ENCODE measurements at places on chromosomes 13 and 19.

DNA sequence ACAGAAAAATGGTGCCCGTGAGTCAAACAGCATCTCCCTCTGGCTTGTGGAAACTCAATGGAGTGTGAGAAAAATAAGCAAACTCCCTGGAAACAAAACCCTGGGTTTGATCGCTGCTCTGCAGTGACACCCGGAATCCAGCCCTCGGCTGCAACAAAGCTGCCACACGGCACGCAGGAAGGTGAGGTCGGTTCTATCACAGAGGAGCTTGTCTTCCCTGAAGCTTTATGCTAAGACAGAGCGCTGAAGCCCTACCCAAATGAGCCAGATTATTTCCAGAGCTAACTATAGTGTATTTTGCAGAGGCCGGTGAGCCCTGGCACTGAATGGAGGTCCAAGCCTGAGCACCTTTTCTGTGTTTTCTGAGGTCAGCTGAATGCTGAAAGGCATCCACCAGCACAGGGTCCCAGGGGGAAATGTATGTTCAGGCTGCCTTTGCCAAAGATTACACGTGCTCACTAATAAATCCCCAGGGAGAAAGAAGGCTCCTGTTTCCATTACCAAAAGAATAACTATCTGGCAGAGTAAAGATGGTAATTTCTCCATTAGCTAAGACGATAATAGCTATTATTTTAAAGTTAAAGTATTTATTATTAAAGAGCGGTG is 77.8 kb downstream of the TSHZ3 start:
- DNase-seq: no peak

- DNase-seq: peak; percentile 43
These were observed 749 bp downstream of the GATAD2A start for GRCh38 chr19:19405971-19406877.

GRCh38 chr13:20997301-20998161 is 63.9 kb downstream of the LATS2 start:
- DNase-seq: peak; percentile 75

DNA sequence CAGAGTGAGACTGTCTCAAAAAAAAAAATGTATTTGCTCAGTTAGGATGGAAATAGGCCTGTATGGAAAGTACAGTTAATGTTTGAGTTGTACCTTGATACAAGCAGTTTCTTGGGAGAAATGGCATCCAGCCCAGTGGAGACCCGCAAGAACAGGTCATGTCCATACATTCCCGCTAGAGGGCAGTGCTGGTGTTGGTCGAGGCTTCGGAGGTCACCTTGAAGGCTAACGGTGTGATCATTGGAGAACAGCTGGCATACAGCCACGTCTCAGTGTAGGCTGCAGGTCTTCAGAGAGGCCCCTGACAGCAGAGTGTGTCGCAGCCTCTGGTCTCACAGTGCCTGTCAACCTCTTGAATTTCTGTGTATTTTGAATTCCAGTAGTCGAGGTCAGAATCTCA is 7.5 kb downstream of the ZNF610 start:
- DNase-seq: peak; percentile 25

DNA sequence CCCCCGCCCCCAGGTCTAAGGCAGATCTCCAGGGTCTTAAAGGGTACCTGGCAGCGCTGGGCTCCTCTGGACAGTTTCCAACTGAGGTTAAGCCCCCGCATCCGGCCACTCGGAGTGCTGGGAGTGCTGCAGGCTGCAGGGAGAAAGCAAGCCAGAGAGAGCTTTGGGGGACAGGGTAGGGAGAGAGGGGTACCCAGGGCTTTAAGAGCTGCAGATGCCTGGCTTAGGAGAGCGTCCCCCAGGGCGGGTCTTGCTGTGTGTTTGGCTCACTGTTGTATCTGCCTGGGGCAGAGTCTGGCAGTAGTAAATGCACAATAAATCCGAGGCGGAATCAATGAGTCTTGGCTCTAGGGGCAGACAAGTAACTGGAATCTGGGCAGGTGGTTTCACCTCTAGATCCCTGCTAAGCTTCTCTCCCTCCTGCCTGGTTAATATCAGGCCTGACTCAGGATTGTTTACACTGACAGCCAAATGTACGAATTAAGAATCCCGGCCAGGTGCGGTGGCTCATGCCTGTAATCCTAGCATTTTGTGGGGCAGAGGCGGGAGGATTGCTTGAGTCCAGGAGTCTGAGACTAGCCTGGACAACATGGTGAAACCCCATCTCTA is 798 bp upstream of the COX6B2 start:
- no peak for DNase-seq

GRCh38 chr19:15101479-15102082 is 5.6 kb upstream of the SYDE1 start:
- peak; percentile 49 for DNase-seq

- peak; percentile 52 for DNase-seq
These were observed 4.0 kb upstream of the IRGC start for GRCh38 chr19:43711751-43712355.

GRCh38 chr13:78183732-78184131 is 265.1 kb upstream of the EDNRB start:
- no peak for DNase-seq

- peak; percentile 87 for DNase-seq
These were observed 67.5 kb downstream of the LATS2 start for GRCh38 chr13:20993661-20994440.

DNA sequence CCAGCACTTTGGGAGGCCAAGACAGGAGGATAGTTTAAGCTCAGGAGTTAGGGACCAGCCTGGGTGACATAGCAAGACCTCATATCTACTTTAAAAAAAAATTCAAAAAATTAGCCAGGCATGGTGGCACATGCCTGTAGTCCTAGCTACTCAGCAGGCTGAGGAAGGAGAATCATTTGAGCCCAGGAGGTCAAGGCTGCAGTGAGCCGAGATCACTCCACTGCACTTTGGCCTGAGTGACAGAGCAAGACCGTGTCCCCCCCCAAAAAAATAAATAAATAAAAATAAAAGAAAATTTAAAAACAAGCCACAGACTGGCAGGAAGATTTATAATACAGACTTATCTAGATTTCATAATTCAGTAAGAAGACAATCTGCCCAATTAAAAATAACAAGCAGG is 14.8 kb downstream of the PSPC1 start:
- DNase-seq: no peak

GRCh38 chr13:44876782-44877324 is 112.4 kb downstream of the NUFIP1 start:
- DNase-seq: no peak

- DNase-seq: no peak
These were observed 2199.4 kb upstream of the PCDH20 start for GRCh38 chr13:63614874-63615612.

All from HT1080 (cell line).